Mesenteric fat pad (tissue), 1 donor: ENCODE measurements at places on chromosomes 3 and 15. TPM values are rescaled to one million over a fixed set of nuclear protein-coding genes. Genes with fewer than 3 reads are reported as not detected.

DNA sequence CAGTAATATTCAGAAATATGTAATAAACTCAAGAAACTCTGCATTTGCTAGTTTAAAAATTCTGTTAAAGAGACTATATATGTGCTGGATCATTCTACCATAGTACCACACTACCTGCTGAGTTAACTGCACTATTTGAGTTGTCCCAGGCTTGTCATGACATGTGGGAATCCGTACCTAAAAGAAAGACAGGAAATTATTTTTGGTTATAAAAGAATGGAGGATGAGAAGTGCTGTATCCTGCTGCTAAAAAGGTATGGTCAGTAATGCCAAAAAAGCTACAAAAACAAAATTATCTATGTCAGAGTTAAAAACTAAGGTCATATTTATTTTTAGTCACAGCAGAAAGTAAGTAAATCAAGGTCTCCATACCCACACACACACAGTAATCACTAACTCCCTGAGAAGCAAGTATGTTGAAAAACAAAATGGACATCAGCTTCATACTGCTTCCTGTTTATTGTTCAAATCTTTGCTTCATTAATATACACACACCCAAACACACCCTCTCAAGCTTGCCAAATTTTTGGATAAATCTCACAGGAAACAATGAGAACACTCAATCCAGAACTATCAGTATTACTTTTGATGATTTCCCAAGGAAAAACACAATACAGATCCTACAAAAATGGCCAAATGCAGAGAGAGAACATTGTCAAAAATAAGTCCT lies 33.7 kb downstream of the DENND6A start:
- no peak for DNase-seq

DNA sequence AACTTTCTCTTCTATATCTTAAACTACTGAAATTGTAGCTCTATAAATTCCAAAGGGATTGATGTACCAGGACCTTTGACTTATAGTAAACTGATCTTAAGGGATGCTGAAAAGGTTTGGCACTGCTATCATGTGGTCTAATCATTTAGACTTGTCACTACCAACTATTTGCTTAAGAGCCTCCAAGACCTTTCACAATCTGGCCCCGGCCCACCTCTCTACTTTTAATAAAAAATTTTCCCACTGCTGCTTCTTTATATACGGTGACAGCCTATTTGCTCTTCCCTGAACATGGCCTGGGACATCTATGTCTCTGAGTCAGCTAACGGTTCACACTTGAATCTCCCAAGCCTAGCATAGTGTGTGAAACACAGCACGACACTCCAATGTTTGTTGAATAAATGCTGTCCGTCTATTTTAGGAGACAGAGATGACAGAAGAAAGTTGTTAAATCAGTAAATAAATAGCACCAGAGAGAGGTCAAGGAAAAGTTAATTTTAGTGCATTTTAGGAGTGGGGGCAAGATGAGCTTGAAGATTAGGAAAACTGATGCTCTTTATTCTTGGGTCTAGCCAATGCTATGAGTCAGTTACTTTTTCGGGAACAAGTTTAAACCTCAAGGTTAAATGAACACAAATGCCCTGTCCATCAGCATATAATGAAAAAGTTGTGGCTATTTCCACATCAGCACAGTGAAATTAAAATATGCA lies 212.9 kb downstream of the TIGIT start:
- DNase-seq, result no peak

DNA sequence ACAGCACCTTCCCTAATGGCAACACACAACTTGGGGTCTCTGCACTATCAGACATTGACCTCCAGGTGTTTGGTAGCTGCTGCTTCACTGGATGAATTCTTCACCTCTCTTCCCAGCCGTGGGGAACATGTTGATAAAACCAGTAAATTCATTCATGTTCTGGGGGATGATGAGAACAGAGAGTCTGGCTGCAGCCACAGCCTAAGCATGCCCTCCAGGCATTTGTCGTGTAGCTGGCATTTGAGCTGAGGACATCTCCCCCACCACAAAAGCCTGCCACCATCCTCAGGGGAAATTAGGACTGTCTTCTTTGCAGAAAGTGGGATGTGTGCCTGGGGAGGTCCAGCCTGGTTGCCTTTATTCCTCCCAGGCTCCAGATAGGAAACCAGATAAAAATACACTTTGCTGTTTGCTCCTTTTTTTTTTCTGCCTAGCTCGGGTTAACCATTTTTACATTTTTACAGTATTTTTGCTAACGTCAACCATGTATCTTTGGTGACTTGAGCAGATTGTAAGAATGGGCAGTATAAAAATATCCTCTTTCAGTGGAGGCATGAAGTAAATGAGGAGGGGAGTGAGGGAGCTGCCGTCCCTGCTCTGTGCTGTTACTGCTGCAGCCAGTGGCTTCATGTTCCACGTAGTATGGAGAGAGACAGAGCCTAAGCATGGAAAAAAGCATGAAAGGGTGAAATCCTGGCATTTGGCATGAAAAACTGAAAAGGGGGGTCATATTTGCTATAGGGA lies 444.0 kb downstream of the EPHB1 start:
- DNase-seq, result no peak

- no peak for DNase-seq
Observed at GRCh38 chr15:25933456-25934158, 70.5 kb upstream of the ATP10A start.

GHSR gene
- not detected for total RNA-seq

DNA sequence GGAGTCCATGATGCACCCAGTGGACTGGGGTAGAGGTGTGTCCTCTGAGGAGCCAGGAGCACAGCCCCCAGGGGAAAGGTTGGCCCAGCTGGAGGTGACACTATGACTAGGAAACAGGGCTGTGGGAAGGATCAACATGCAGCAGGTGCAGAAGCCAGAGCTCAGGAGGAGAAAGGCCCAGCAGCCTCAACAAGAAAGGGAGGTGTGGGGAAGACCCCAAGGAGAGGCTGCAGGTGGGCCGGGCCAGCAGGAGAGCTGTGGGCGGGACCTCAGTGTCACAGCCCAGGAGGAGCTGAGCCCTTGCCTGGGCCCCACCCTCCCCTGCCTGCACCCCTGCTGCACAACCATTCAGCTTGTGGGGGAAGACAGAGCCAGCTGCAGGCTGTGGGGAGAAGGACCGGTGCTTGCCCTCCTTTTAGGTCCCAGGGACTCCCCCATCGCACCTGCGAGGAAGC lies 18.4 kb upstream of the KLF13 start:
- no peak for DNase-seq
